AG20443 (cell line): ENCODE measurements at places on chromosomes 5 and 9.
A peak's percentile ranks its signal among the peaks of the same experiment; 100 is the strongest.

GRCh38 chr5:36705055-36705454, 98.6 kb downstream of the SLC1A3 start:
- no peak for DNase-seq

GRCh38 chr5:155434681-155435080, 421.1 kb downstream of the KIF4B start:
- DNase-seq: no peak

- DNase-seq: no peak
Observed at GRCh38 chr9:25960178-25960577, 281.9 kb upstream of the TUSC1 start.

- no peak for DNase-seq
Observed at GRCh38 chr5:129991780-129992179, 87.5 kb downstream of the CHSY3 start.

DNA sequence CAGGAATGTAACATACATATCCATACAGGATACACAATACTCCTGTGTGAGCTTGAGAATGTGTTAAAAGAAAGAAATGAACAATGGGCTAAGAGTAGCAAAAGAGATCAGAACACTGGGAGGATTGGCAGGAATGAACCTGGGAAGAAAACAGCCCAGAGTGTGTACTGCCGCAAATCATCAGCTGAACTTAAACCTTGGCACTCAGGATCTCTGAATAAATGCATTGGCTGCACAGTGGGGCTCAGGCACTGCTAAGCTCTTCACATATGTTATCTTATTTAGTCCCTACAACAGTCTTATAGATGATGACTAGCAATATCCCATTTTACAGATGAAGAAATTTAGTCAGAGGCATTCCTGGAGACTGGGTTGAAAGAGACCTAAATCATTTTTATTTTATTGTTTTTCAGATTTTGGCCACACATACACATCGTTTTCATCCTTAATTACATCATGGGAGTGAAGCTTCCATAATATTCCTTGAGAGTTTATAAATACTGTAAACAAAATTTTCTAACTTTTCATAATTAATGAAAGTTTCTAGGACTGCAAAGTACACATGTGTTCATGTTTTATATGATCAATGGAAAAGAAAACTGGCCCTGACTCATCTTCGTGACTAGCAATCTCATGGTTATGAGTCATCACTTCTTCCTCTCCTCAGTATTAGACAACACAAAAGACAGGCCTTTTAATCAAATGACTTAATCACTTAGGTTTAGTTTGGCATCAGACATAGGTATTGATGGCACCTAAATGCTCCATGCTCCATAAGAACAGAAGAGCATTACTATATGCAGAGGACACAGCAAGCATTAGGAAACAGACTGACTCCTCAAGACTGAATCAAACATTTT, 59.2 kb downstream of the CDH18 start:
- peak; percentile 9 for DNase-seq

GRCh38 chr5:76469656-76470290, 66.7 kb downstream of the IQGAP2 start:
- no peak for DNase-seq

DNA sequence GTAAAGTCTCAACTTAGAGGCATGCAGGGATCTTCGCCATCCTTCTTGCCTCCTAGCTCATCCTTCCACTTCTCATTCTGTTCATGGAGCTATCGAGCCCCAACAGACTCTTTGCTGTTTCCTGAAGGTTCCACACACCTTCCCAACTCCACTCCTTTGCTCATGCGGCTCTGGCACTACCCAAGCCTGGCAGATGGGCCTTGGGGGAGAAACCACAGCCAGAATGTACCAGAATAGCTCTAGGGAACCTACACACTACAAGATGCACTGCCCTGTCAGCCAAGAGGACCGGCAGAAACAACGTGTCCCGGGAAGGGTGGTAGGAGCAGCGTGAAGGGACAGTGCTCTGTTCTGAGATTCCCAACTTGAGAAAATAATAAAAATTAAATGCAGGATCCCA, 178.9 kb downstream of the GABBR2 start:
- DNase-seq: no peak

DNA sequence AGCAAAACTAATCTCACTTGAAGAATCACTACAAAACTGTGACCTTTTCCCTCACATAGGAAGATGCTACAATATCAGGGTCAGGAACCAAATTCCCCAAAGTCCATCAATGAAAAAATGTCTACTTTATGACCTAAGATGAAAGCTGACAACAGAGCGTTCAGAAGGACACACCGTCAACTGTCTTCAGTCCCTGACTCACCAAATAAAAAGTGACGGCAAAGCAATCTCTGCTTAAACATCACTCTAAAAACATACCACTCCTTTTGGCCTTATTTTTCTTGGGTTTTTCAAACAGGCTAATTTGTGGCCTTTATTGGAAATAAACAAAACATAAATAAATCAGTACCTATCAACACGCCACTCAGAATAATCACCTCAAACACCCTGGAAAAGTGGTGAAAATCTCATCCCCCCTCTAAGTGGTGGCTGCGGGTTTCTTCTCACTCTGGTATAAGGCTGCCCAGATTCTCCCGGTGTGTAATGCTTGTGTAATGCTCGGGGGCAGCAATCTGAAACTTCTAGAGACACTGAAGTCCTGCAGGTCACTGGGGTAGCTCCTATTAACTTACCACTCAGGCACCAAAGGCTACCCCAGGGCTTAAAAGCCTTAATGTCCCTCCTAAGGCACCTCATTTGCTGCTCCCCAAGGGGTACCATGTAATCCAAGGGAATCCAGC, 29.5 kb downstream of the SEMA4D start:
- DNase-seq: no peak

GRCh38 chr5:172450861-172451695, 3.2 kb downstream of the SH3PXD2B start:
- peak; percentile 64 for DNase-seq

GRCh38 chr5:131513780-131514179, 121.2 kb downstream of the RAPGEF6 start:
- no peak for DNase-seq

GRCh38 chr5:141001446-141001843, 35.2 kb downstream of the PCDHAC2 start:
- DNase-seq: no peak

GRCh38 chr9:72441848-72442607, 77.0 kb upstream of the ZFAND5 start:
- DNase-seq: peak; percentile 81

- DNase-seq: no peak
Observed at GRCh38 chr5:128408622-128409021, 129.4 kb downstream of the FBN2 start.

GRCh38 chr9:117448066-117448465, 33.2 kb upstream of the ASTN2 start:
- no peak for DNase-seq

DNA sequence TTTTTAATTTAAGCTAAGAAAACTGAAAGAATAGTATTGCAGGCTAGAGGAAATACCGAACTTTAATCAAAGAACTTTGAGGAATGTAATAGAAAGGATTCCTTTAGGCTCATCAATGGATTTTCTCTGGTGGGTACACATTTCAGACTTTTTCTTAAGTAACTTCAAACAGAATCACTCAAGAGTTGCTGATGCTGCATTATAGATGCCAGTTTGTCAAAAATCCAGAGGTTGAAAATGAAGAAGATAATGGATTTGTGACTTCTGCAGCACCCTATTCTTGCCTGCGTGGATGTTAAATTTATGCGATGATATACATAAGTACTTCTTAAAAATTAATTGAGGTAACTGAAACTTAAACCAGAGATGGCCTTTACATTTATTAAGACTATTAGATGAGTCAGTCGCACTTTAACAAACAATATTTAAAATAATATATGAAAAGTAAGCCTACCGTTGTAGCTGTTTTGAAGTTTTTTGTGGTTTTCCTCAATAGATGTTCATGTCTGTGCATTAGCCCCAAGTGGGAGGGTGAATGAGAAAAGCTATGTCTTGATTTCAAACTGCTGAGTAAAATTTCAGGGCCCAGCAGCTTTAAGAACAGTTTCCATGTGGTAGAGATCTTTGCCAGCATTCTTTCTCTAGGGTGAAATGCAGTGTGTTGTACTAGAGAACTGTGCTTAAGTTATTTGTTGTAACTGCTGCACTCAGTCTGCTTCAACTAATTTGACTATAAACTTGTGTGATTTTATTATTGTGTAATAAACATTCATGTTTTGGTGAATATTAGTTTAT, at the start of gene OGN:
TSS of gene OGN (minus strand) at position 537 of the 795 bp plus-strand sequence. CDS start 1,171 bp downstream, outside the sequence.
- peak; percentile 34 for DNase-seq

DNA sequence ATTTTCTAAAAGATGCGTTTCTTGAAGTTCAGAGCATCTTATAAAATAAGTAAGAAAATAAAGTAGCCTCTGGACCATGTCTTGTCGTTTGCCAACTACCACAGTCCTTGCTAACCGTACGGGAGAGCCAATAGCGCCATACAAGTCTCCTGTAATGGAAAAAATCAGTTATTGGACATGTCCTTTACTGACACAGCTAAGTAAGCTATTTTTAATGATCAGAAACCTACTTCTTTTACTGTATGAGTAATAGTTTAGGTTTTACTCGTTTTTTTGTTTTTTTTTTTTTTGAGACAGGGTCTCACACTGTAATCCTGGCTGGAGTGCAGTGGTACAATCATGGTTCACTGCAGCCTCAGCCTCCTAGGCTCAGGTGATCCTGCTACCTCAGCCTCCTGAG, 37.7 kb upstream of the RAPGEF6 start:
- no peak for DNase-seq

- peak; percentile 87 for DNase-seq
Observed at GRCh38 chr5:83721953-83722901, 1.6 kb upstream of the HAPLN1 start.

GRCh38 chr9:131530546-131530919, 530 bp downstream of the UCK1 start:
- peak; percentile 66 for DNase-seq

GRCh38 chr5:129836321-129836720, 67.9 kb upstream of the CHSY3 start:
- no peak for DNase-seq

DNA sequence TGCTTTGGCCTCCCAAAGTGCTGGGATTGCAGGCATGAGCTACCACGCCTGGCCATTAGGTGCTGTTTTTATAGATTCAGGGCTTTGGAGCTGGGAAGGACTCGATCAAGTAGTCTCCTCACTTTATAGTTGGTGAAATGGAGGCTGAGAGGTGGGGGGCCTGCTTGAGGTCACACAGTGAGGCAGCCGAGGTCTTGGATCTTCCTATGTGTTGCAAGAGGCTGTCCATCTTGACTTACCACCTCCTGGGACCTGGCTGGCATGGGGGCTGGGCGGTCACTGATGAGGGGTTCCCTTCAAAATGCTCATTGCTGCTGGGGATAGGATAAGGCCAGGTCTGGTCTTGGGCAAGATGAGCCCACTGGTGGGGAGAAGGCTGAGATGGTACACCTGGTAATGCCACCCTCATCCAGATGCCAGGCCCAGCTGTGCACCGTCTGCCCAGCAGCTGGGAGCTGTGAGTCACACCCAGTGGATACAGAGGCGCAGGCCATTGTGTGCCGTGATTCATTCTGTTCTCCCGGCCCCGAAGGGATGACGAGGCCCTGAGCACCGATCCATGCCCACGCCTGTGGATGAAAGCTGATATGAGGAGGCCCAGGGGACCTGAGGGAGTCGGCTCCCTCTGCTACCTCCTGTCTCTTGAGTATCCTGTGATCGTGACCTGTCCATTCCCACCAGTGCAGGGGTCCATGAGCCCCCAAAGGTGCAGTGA, 10.5 kb upstream of the NDST1 start:
- DNase-seq: peak; percentile 95

DNA sequence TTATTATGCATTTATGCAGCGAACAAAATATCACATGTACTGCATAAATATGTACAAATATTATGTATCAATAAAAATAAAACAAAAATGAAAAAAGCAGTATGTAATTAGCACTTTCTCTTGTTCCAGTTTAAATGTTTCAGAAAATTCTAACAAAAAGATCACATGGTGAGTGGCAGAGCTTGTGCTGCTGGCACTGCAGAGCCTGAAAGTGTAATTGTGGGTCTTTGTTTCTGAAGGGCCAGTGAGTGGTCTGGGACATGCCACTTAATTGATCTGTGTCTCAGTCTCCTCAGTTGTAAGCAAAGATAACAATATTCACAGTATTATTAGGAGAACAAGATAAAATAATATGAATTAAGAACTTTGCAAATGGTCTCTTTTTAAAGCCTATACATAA, 39.5 kb upstream of the RAI14 start:
- no peak for DNase-seq

GRCh38 chr9:134030821-134031470, 5.7 kb downstream of the BRD3OS start:
- no peak for DNase-seq

- DNase-seq: no peak
Observed at GRCh38 chr9:93134740-93135444, 841 bp upstream of the NINJ1 start.

GRCh38 chr5:109784687-109785086, 95.0 kb downstream of the MAN2A1 start:
- no peak for DNase-seq

- peak; percentile 83 for DNase-seq
Observed at GRCh38 chr5:82641331-82642003, 363.3 kb upstream of the RPS23 start.

DNA sequence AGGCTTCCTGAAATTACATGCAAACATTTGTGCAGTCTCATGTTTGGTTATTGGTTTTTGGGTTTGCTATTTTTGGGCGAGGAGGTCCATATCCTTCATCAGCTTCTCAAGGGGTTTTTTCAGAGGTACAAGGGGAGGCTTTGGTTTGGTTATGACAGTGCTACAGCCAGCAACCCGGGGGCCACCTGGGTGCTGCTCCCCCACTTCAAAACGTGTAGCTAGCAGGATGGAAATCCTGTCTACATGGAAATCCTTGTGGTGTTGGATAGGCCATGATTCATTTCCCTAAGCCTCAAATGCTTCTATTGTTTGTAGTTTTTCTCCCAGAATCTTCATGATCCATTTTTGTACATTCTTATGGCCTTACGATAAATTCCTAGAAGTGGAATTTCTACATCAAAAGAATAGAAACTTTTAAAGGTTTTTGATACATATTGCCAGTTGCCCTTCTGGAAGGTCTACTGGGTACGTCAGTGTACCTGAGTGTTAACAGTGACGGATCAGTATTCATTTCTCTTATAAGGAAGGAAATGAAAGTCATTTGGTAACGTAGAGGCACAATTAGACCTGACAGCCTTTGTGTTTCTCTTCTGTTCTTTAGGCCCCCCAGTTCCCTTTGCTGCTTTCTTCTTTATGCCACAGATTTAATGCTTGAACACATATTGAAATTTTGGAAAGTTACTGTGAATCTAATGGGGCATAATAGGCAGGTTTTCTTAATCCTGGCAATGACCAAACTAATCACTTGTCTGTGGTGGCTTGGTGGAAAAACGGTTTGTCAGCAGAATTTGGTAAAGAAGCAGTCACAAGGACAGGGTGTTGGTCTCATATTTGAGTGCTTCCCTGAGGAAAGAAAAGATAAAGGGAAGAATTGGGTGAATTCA, 69.7 kb upstream of the ABL1 start:
- DNase-seq: no peak

DNA sequence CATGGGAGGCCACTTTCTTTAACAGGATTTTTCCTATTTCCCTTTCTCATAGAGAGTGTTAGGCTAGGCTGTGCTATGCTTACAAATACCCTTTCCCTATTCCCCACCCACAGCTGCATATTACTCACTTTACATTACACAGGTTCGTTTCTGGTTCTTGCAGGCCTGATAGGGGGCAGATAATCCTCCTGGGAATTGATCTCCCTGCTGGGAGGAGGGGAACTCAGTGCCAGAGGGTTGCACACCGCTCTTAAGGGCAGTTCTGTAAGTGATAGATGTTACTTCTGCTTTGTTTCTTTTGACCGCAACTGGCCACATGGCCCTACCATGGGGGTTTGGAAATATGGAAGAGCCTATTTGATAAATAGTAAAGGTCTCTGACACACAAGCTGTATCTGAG, 54.0 kb upstream of the NTRK2 start:
- no peak for DNase-seq
